GM03348 (cell line): ENCODE measurements at places on chromosomes 2 and 18.

GRCh38 chr2:117108741-117109267, 705.7 kb upstream of the DDX18 start:
- no peak for DNase-seq

- DNase-seq = no peak
These were observed 36.6 kb downstream of the LONRF2 start for GRCh38 chr2:100285691-100286090.

GRCh38 chr2:128090575-128090944, 440 bp upstream of the UGGT1 start:
- peak; percentile 5 for DNase-seq

- no peak for DNase-seq
These were observed 104.6 kb downstream of the TCF4 start for GRCh38 chr18:55483266-55483871.
